Tibial artery (tissue), 4 donors: ENCODE measurements at places on chromosomes 7 and 10.

DNA sequence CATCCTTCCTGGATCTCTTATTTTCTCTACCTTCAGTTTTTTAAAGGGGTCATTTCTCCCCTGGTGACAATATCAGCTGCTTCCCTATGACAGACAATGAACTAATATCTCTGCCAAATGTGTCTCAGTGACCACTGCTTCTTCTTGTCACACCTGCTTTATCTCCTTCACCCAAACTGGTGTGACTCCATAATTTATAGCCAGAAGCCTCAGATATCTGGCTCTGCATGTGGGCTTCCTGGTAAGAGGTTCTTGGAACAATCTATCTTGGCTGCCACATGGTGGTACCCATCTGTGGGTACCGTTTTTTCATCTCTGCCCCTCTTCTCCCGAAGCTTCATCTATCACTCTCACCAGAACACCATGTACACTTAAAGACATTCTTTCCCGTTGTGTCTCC is 37.0 kb downstream of the CPVL start:
- DNase-seq, result no peak

DNA sequence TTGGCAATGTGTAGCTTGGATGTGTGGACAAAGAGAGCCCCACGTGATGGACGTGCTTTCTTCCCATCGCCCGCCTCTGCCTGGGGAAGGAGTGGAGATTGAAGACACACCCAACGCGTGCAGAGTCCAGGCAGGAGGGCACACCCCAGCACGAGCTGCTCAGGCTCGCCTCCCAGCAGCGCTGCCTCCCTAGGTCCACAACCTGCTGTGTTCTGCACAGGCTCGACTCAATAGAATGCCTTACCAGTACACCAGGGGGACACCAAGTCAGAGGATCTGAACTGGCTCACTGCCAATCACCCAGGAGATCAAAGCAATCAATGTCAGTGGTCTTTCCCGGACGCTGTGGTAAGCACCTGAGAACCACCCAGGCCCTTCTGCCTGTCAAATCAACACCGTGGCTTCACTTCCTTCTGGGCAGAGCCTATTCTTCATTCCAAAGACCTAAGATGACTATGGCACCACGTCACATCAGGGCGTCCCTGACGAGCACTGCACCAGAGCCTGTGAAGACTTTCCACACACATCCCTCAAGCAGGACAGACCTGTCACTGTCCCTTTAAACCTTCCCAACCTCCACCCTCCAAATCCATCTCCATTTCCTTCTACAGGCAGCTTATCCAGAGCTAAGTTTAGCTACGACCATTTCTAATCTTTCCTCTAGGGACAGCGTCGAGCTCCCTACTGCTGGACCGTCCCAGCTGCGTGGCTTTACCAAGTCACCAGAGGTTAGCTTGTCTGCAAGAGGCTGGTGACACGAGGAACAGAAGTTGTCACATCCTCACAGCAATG is 72.3 kb downstream of the AMZ1 start:
- peak; percentile 90 for DNase-seq

DNA sequence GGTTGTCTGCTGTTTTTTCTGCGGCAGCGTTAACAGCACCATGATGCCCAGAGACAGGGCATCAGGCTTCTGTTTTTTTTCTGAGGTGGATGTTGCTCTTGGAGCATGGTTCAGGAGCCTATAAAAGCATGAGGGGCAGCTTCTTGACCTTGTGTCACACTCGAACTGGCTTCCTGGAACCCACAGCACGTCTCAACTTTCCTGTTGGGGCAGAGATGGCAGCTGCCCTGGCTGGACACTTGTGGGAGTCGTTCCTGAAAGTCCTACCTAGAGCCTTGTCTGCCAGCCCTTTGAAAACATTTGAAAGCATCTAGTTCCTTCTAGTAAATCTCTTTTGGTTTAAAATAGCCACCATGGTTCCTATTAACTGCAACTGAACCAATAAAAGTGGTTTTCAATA is 28.9 kb upstream of the PRKAG2 start:
- peak; percentile 7 for DNase-seq

- no peak for DNase-seq
Observed at GRCh38 chr10:52423369-52423768, 109.3 kb downstream of the DKK1 start.

DNA sequence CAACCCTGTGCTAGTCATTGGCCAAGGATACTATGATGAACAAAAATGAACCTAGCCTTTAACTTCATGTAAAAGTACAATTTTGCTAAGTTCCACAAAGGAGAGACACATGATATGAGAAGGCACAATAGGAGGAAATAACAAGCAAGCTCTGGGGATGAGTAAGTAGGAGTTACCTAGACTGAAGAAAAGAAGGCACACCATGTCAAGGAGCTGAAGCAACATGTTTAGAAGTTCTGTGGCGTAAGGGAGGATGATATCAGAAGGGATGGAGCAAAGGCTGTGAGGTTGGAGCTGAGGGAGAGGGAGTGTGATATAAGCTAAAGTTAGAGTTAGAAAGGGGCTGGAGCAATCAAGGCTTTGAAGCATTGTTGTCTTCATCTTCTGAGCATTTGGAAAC is 25.6 kb downstream of the KIFBP start:
- no peak for DNase-seq

DNA sequence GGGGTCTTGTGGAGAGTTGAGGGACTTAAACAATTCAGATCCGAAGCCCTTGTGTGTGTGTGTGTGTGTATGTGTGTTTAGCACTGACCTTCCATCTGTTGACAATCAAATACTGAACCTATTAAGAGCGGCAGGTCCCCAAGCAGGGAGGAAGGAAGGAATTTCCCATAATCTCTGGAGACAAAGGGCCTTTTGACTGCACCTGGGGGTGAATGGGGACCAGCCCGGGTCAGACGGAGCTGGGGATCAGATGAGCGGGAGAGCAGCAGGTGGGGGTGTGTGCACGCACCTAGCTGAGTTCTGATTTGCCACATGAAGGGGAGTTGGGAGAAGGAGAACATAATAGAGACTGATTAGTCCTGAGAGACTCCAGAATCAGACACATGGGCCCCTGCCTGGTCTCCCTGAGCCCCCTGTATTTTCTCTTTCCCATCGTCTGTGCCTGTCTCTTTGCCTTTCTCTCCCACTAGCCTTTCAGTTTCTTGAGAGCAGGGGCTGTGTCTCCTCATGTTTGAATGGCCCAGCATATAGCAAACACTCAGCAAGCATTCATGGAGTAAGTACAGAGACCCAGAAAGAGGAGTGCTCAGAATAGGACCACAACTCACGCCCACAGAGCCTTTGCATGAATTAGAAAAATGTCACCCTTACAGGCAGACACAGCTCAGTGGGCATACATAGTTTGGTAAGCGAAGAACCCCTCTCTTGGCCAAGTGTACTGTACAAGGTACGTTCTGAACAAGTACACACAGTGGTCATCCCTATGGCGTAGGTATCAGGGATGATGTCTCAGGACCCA is 288.3 kb upstream of the HABP2 start:
- DNase-seq, result no peak

- DNase-seq, result no peak
Observed at GRCh38 chr7:29377718-29378117, 183.1 kb downstream of the CHN2 start.

- no peak for DNase-seq
Observed at GRCh38 chr10:6236349-6237198, 33.8 kb downstream of the PFKFB3 start.

DNA sequence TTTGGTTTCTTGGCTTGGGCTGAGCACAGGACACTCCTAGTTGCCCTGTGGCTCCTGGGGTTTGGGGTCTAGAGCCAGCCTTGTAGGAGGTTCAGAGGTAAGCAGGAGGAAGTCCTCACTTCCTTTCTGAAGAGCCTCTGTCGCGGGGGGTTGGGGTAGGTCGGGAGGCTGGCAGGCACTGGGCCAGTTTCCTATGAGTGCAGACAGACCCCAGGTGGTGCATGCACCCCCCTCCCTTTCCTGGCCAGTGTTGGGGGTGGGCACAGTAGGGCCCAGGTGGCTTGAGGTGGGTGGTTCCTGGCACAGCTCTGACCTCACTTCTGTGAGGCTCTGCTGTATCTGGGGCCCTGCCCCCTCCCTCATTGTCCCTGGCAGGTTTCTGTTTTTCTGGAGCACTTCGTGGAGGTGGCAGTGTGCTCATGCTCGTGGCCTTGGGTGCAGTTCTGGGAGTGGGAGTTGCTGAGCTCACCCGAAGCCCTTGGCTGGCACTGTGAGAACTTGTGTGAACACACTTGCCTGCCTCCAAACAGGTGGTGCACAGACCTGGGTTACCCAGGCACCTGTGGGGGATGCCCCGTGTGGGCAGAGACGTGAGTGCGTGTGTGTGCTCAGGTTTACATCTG is 1.8 kb downstream of the PALD1 start:
- no peak for DNase-seq
